Activated naive CD4-positive, alpha-beta T cell (primary cell): ENCODE measurements at places on chromosomes 6 and 20.

GRCh38 chr6:42819803-42820511 is 38.1 kb downstream of the BICRAL start:
- DNase-seq = no peak

DNA sequence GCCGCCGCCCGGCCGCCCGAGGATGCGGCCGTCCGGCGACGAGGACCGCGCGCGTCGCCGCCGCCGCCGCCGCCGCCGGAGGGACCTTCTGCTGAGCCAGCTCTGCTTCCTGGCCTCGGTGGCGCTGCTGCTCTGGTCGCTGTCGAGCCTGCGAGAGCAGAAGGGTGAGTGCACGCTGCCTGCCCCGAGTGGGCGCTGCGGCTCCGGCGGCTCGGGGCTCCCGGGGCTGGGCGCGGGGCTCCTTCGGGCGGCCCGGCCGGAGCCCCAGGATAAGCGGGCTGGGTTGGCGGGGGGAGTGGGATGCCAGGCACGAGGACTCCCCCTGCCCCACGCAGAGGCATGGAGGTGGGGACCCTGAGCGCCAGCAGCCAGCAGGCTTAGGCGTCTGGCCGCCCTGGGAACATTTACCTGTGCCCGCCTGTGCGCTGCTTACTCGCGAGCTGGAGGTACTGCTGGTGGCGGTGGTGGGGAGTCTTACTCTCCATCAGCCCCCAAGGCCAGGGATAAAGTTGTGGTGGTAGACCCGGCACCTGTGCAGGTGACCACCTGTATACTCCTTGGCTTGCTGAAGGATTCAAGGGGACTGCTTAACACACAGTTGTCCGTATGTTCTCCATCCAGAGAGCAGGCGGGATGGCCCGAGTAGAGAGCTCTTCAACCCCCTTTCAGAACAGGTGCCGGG is 520 bp downstream of the SLC24A3 start:
- DNase-seq = no peak

GRCh38 chr6:81720427-81720826 is 32.1 kb downstream of the TENT5A start:
- no peak for DNase-seq

DNA sequence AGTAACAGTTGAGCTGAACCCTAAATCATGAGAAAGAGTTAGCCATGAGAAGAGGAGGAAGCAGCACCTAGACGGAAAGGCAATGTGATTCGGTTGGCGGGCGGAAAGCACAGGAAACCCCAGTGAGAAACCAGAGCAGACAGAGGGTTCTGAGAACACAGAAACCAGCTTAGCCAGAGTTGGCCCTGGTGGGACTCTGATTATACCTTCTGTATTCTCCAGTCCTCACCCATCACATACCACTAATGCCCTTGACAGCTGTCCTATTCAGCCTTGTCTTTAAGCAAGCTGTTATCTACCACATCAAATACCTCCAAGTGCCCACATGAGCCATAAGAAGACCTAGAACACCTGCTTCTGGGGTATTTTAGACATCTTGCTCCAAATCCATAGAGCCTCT is 58.9 kb upstream of the LRRC1 start:
- DNase-seq = no peak

DNA sequence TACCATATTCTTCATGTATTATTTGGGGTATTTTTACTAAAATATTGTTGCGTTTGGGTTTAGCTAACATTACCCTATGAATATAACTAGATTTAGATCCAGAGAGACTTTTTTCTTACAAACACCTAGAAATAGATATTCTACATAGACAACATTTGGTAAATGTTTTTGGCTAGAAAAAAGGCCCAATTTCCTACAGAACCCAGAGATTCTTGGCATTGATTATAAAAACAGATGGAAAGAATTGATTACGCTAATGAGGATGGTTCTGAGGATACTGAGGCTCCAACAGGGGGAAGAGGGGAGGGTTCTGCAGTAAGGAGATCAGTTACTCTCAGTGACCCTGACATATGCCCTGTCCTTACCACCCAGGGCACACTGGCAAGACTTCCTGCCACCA is 123.2 kb downstream of the IPCEF1 start:
- no peak for DNase-seq

DNA sequence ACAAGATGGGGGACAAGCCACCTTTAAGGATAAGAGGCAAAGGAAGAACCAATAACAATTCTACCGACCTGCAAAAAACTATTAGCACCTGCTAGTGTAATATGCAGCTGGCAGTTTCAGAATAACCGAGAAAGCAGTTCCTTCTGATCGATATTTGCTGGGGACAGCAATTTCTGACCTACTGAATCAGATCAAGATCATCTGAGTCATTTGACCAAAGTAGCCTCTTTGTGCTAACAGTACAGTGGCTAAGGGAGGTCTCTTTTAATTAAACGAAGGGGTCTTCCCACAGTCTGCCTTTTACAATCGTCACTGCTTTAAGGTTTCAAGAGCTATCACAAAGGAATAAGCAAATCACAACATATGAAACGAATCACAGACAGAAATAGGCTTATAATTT is 318.9 kb downstream of the BTBD9 start:
- DNase-seq = no peak

DNA sequence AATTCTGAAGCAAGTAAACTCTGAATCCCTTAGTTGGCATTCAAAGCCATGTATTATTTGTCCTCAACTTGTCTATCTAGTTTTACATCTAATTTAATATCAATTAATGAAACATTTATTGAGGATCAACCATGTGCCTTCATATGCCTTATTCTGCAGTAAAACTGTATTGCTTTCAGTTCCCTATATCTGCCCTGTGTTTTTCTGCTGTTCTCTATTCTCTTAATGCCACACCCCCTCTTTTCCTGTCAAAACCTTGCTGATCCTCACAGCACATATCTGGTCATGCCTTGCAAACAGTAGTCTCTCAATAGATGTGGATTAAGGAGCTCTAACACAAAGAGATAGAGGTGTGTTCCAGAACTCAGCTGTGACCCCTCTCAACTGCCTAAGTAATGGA is 2.0 kb downstream of the FIG4 start:
- no peak for DNase-seq

GRCh38 chr6:46606338-46606737 is 46.3 kb downstream of the CYP39A1 start:
- DNase-seq = no peak

DNA sequence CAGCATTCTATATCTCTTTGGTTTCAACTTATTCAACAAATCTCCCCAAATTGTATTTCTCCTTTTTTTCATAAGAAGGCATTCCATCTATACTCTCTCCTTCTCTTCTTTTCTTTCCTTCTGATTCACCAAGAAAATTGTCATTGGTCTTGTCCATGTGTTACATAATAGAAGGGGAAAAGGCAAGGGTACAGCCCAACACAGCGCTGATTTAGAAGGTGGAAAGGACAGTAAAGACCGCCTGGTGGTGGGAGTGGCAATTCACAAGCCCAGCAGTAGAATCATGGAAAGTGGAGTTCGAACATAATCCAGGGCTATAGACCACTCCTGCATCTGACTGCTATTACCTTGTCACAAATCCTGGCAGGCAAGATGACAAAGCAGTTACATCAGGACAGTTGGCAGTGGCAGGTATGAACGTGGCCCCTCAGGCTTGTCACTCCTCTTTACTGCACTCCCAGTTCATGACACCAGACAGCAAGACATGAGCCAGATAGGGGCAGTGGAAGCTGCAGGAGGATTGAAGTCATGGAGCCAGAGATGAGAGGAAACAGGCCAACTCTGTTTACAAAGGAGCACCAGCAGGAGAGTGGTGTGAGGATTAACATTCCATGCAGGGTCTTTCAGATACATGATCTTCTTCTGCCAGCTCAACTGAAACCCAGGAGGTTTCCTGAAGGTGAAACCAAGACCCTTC is 2.1 kb upstream of the TNFAIP3 start:
- no peak for DNase-seq

DNA sequence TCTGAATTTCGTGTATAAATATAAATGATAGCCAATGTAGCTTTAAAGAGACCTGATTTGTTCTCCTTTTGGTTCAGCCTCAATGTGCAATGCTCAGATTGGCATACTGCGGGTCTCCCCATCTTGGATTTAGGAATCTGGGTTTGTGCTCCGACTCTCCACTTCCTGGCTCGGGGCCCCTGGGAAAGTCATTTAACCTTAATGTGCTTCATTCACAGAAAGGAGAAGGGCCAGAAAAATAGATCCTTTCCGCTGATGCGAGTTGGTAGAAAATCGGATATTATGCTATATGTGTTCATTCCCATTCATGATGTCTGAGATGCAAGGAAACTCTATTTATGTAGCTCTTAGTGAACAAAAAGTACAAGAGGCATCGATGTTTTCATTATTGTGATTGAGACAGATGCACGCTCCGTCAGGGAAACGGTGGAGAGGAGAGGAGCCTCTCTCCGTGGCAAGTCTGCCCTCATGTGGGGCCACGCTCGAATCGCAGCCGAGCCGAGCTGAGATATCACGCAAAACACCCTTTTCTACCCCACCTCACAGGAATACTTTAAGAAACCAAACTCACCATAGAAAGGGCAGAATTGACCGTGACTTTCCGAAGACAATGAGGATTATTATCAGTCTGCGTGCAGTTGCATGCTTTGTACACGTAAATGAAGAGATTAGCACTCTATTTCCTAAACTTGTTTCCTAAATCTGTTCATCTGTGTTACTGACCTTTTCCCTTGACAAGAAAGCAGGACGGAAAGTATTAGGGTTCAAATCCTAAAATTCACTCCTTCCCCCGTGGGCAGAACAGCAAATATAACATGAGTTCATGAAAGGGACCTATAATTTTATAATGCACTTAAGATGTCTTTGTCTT is 136.6 kb downstream of the COL9A1 start:
- no peak for DNase-seq

- DNase-seq = no peak
Measured at GRCh38 chr6:147834084-147834776, 325.7 kb downstream of the SAMD5 start.

- DNase-seq = peak; percentile 68
Measured at GRCh38 chr6:33768644-33769120, 20.2 kb downstream of the LEMD2 start.

DNA sequence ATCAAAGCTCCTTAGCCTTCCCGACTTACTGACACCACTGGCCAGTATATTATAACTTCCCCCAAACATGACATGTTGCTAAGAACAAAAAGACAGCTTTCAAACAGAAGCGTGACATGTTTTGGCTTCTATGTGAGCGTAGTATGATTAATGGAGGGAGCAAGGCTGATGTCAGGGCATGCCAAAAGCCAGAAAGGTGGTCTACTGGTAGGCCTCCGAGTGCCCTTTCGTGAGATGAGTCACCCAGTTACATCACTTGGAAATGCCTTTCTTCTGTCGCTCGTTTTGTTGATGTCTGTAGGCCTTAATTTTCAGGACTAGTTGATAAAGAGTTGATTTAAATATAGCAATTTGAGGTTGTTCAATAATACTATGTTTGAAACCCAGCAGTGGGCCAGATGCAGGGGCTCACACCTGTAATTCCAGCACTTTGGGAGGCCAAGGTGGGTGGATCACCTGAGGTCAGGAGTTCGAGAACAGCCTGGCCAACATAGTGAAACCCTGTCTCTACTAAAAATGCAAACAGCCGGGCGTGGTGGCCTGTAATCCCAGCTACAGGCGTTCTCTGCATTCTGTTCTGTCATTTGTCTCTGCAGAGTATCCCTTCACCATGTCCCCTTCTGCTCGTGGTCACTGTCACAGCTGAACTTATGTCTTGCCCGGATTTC is 53.3 kb downstream of the CNKSR3 start:
- no peak for DNase-seq

DNA sequence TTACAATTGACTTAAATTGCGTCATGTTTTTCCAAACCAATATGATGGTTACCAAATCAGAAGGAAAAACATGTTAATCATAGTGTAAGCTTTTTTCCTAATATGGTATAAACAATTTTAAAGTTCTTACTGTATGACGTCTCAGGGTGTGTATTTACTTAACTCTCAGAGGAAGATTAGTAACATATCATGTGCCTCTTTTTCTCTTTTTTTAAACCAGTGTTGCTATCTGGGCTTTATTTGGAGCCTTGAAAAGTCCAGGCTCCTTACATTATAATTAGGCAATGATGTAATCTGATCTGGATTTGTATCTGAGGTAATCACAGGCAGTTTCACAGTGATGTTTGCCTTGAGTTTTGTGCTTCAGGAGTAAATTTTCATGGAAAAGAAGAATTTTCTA is 20.4 kb upstream of the RAB23 start:
- no peak for DNase-seq

- no peak for DNase-seq
Measured at GRCh38 chr6:125170376-125170775, 16.8 kb downstream of the TPD52L1 start.

DNA sequence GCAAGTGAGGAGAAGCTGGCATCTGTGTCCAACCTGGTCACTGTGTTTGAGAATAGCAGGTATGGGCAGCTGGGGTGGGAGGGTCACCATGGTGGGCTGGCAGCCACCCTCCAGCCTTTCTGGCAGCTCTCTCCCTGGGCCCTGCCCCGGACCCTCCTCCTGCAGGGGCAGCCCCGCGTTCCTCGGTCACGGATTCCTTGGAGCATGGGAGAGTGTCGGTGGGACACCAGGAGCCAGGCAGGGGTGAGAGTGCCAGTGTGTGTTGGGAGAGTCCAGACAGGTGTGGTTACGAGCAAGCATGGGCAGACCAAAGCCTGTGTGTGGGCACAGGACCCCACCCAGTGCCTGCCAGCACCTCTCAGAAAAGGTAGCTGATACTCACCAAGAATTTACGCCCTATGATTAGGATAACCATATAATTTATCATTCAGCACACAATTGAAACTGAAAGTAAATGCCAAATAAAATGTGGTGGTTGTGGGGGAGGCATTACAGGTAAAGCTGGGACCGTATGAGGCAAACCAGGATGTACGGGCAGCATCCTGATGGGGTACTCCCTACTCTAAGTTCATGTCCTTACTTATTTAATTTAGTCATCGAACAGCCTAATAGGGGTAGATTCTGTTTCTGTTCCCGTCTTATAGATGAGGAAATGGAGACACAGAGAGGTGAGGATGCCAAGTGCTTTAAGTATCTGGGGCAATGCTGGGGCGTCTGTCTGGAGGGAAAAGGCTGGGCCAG is 542 bp downstream of the FGD2 start:
- no peak for DNase-seq

- no peak for DNase-seq
Measured at GRCh38 chr6:89458704-89459103, 25.8 kb downstream of the ANKRD6 start.

- DNase-seq = no peak
Measured at GRCh38 chr6:112038268-112038667, 15.6 kb upstream of the CCN6 start.

- DNase-seq = no peak
Measured at GRCh38 chr20:61448386-61448785, 196.3 kb downstream of the CDH4 start.
